ENCODE measurements at places on chromosomes 6 and 20.

GRCh38 chr6:43865932-43866645, 96.1 kb downstream of the VEGFA start:
- DNase-seq: peak; percentile 97

GRCh38 chr6:31794294-31794865, 1.2 kb downstream of the VARS1 start:
- DNase-seq: peak; percentile 87

- DNase-seq: no peak
Measured at GRCh38 chr6:36655085-36655724, 23.3 kb upstream of the CDKN1A start.

GRCh38 chr6:102619585-102619984, 1226.1 kb downstream of the GRIK2 start:
- DNase-seq: peak; percentile 34

DNA sequence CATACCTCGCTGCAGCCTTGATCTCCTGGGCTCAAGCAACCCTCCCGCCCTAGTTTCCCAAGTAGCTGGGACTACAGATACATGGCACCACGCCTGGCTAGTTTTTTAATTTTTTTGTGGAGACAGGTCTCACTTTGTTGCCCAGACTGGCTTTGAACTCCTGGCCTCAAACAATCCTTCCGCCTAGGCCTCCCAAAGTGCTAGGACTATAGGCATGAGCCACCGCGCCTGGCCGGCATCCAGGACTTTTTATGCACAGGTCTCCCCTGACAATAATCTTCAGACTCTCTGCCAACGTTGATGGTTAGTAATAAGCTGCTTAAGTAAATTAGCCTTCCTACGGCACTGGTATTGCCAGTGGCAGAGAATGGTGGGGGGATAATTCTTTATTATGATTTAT, 110.5 kb upstream of the MTHFD1L start:
- DNase-seq: peak; percentile 61

DNA sequence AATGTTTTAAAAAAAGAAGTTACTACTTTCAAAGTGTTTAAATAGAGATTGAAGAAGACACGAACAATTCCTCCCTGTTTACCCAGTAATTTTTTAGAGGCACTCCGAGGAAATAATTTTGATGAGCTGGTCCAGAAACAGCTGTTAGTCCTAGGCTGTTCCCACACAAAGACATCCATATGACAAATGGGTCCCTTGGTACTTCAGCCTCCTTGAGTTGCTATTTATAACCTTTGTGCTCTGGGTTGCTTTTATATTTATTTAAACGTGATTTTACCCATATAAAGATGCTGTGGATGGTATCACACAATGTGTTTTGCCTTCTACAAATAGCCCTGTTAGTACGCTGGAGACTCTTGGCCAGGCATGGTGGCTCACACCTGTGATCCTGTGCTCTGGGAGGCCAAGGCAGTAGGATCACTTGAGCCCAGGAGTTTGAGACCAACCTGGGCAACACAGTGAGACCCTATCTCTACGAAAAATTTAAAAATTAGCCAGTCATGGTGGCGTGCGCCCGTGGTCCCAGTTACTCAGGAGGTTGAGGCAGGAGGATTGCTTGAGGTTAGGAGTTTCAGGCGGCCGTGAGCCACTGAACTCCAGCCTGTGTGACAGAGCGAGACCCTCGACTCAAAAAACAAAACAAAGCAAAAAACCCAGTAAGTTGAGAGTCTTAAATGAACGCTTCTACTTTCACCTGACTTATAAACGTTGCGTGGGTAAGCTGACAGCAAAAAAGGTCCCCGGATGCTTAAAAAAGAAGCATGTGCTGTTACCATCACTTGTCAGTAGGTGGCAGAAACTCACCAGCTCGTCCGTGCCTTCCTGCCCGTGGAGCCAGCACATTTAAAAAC, 56.9 kb upstream of the ARMH2 start:
- DNase-seq: peak; percentile 85

- DNase-seq: no peak
Measured at GRCh38 chr6:53067849-53068361, 2.7 kb downstream of the FBXO9 start.

Data from NCI-H82 (cell line).